ENCODE measurements at places on chromosomes 5 and 9.

DNA sequence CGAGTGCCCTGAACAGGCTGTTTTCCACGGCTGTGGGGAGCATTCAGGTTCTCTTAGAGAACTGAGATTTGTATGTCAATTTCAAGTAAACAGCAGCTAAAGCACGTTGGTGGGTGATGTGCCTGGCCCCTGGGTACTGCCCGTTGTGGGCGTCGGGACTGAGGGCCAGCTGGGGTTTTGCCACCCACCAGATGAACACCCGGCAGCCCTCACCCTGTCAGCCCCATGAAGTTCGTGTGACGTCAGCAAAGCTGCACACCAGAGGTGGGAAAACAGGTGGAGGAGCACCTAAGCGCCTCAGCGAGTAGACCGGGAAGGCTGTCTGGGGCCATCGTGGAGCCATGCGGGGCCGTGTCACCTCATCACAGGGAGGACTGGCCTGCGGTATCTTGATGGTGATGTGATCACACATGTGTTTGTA is 9.2 kb downstream of the CEP72 start:
- DNase-seq: no peak
- H3K4me3 ChIP-seq: no peak overlapping the region
- no peak overlapping the region for H3K27ac ChIP-seq
- no peaks in the 10 kb centered on the region for H3K27me3 ChIP-seq
- H3K36me3 ChIP-seq: no peaks in the 10 kb centered on the region

DNA sequence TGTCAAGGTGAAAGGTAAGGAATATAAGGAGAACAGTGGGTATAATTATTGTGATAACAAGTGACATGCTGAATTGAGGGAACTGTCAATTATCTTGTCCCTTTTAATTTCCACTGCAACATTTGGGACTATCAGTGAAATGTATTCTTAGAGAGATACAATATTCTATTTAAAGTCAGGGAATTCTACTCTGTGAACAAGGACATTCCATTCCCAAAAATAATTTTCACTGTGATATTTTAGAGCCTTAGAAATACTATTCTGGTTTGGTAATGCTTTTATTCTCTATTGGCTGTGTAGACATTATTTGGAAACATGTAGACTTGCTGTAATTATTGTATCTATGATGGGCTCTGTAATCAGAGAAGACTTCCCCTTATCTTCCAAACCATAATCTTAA is 248.0 kb upstream of the PCSK5 start:
- DNase-seq: no peak
- H3K27me3 ChIP-seq: no peaks in the 10 kb centered on the region
- H3K36me3 ChIP-seq: no peaks in the 10 kb centered on the region
- H3K4me3 ChIP-seq: no peak overlapping the region
- H3K27ac ChIP-seq: no peak overlapping the region
- H3K4me1 ChIP-seq: no peaks in the 10 kb centered on the region

- peak; percentile 96 for DNase-seq
- peak overlapping the region; percentile 13 for H3K4me3 ChIP-seq
- H3K27me3 ChIP-seq: no peaks in the 10 kb centered on the region
- no peaks in the 10 kb centered on the region for H3K36me3 ChIP-seq
Observed at GRCh38 chr9:134434894-134435506, 108.7 kb downstream of the RXRA start.

GRCh38 chr5:179212870-179213269 is 132.4 kb downstream of the ADAMTS2 start:
- H3K27ac ChIP-seq: no peak overlapping the region
- DNase-seq: no peak
- no peaks in the 10 kb centered on the region for H3K36me3 ChIP-seq
- H3K27me3 ChIP-seq: no peaks in the 10 kb centered on the region

- no peak for DNase-seq
- H3K27me3 ChIP-seq: no peaks in the 10 kb centered on the region
- no peaks in the 10 kb centered on the region for H3K36me3 ChIP-seq
- H3K27ac ChIP-seq: no peak overlapping the region
- H3K4me1 ChIP-seq: no peaks in the 10 kb centered on the region
- H3K4me3 ChIP-seq: no peak overlapping the region
Observed at GRCh38 chr5:16721151-16722096, 104.6 kb upstream of the RETREG1 start.

DNA sequence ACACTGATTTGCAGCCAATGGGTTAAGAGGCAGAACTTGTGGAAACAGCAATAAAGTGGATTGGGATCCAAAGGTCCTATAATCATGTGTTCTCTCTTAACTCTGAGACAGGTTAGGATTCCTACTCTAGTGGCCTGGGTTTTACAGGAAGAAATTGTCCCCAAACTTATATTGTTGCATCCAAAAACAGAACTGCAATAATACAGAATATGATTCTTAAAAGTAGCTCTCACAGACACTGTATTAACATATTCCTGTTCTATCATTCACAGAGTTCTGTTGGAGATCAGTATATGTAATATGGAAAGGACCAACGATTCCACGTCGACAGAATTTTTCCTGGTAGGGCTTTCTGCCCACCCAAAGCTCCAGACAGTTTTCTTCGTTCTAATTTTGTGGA is at the start of gene OR13C8:
Gene OR13C8, plus strand, starts transcription at position 301 of the 400 bp plus-strand sequence. Its CDS starts 0 bp downstream, at position 301.
- DNase-seq: no peak
- H3K27me3 ChIP-seq: no peaks in the 10 kb centered on the region
- H3K4me3 ChIP-seq: no peak within 1 kb of the TSS
- no peaks in the 10 kb centered on the region for H3K4me1 ChIP-seq
- no peaks in the 10 kb centered on the region for H3K36me3 ChIP-seq

DNA sequence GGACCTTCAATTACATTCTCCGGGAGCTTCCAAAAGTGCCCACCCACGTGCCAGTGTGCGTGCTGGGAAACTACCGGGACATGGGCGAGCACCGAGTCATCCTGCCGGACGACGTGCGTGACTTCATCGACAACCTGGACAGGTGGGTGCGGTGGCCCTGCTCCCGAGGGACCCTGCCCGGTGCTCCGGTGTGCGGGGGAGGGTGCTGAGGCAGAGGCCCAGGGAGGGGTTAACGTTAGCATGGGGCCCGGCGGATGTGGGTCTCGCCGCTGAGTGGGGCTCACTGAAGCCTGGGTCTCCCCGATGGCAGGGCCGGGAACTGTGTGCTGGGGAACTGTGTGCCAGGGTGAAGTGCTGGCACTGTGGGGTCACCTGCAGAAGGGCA is 10.6 kb upstream of the AJM1 start:
- no peak overlapping the region for H3K27ac ChIP-seq
- H3K36me3 ChIP-seq: no peaks in the 10 kb centered on the region
- no peak overlapping the region for H3K4me3 ChIP-seq
- DNase-seq: no peak

- H3K27me3 ChIP-seq: no peaks in the 10 kb centered on the region
- H3K27ac ChIP-seq: no peak overlapping the region
- no peak overlapping the region for H3K4me3 ChIP-seq
Observed at GRCh38 chr5:126693806-126694205, 83.1 kb upstream of the LMNB1 start.

All from gastrocnemius medialis (tissue), 4 donors.